Kidney epithelial cell (primary cell): ENCODE measurements at places on chromosomes 1 and 21. TPM values are rescaled to one million over a fixed set of nuclear protein-coding genes. Genes with fewer than 3 reads are reported as not detected.

Gene ITGB2
- 6.9 and 9.1 TPM in 2 replicates for total RNA-seq

Gene SLAMF6
- not detected in 2 replicates for total RNA-seq

Gene CLDN17
- total RNA-seq: not detected in 2 replicates

Gene E2F2
- 0.07 and 0.13 TPM in 2 replicates for total RNA-seq

Gene SLC9C2
- not detected in 2 replicates for total RNA-seq

Gene F13B
- not detected in 2 replicates for total RNA-seq

GRCh38 chr1:236854605-236854983 lies 59.5 kb downstream of the MTR start:
- no peak for DNase-seq

- no peak for DNase-seq
Measured at GRCh38 chr1:5915587-5916571, 76.3 kb downstream of the NPHP4 start.

DNA sequence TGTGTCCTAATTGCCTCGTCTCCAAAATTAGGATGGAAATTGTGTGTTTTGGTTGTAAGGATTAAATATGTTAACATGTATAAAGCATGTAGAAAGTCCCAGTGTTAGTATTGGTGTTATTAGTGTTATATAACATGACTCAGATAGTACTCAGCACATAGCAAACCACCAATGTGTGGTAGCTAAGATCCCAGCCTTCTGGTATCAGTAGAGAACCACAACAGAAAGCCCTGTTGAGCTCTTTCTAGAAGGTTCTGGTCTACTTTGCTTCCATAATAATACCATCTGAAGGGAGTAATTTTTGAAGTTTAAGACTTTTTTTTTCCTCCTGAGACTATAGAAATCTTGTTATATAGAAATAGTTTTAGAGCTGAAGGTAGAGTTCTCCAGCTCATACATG lies 259.3 kb upstream of the SGIP1 start:
- DNase-seq: no peak

DNA sequence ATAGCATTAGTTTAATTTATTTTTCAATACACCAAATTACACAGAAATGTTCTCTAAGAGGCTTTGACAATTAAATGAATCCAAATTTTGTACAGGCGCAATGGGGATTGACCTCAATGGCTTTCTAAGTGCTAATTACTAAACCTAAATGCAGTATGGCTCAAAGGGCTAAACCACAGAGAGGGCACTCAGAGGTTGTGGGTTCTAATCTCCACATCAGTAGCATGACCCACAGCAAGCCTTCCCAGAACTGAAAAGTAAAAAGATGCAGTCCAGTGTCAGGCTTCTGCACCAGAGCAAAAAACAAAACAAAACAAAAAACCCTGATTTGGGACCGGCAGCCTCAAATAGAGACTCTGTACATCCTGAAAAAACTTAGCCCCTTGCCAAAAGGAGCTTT lies 579.2 kb upstream of the PKN2 start:
- DNase-seq: no peak

DNA sequence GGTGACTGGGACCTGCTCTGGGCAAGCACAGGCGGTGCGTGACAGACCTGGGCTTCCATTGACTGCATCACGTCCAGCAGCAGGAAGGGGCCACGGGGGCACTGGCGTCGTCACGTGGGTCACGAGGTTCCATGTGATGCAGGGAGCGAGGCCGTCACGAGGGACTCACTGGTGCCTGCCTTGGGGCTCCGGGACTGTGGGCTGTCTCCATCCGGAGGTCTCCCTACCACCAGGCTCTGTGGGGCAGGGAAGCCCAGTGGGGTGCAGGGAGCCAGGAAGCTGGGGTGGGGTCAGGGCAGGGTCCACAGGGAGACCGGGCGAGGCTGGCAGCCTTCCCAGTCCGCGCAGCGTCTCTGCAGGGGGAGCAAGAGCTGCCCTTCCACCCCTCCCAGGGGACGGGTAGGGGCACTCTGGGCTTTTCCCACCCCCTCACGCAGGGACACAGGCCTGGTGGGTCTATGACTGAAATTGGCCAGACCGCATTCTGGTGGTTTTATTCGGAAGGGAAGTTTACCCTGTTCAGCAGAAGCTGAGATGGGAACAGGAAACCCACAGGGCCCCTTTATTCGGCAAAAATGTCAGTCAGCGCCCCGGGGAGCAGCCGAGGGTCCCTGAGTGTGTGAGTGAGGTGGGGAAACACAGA lies 416 bp upstream of the TNFRSF14 start:
- DNase-seq: no peak
